ENCODE measurements at places on chromosomes 11 and 22.
A peak's percentile ranks its signal among the peaks of the same experiment; 100 is the strongest.

- DNase-seq = no peak
Measured at GRCh38 chr11:36437413-36437812, 72.7 kb downstream of the TRAF6 start.

- no peak for DNase-seq
Measured at GRCh38 chr11:105000797-105001196, 22.2 kb downstream of the CASP5 start.

DNA sequence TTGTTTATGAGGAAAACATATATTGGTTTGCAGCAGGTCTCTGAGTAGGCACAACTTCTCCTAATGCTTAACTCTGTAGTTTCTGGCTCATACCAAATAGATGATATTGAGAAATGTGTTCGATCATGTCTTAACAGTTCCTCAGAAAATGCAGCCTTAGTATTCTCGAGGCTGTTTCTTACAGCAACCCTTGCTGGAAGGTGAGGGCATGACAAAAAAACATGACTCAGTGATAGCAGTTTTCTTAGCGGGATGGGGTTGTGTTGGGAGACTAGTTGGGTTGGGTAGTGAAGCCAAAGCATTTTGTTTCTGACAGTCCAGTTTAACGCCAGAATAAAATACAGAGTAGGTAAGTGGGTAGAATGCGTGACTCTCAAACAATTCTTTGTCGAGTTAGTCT lies 94.7 kb upstream of the PARVA start:
- no peak for DNase-seq

DNA sequence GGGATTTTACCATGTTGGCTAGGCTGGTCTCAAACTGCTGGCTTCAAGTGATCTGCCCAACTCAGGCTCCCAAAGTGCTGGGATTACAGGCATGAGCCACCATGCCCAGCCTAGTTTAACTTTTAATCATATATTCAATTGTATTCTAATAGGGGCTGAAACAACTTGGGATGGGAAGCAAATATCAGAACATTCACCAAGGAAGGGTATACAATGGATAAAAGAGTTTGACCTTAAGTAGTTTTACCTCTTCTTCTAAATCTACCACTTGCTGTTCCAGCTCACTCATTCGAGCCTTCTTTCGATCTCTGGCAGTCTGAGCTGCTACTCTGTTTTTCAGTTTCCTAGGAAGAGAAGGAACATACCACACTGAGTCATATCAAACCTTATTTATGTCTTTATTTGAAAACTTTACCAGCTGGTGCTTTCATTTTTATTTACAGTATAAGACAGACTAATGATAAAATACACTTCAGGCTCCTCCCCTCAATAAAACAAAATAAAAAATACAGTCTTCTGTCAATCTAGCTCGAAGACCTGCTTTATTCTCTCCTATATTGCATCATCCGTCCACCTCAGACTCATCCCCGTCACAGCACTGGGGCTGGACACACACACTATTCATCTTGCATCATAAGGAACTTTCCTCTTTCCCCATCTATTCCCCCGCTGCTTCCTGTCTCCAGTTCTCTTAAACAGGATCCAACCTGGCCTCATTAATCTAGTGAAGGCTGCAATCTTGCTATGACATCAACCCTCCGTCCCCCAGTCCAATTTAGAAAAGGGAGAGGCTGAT lies 1.4 kb downstream of the XBP1 start:
- peak; percentile 62 for DNase-seq

GRCh38 chr11:10397226-10397987 lies 57.7 kb upstream of the AMPD3 start:
- DNase-seq = no peak

All from colonic mucosa (tissue), 4 donors.